ENCODE measurements at places on chromosomes 1 and 21. TPM values are rescaled to one million over a fixed set of nuclear protein-coding genes. Genes with fewer than 3 reads are reported as not detected.

SYT2 gene
- 0.39 TPM for polyA plus RNA-seq

- no peak for DNase-seq
These were observed 15.1 kb downstream of the BLACAT1 start for GRCh38 chr1:205440476-205441317.

- DNase-seq = no peak
These were observed 16.1 kb upstream of the AQP10 start for GRCh38 chr1:154304664-154305337.

DNA sequence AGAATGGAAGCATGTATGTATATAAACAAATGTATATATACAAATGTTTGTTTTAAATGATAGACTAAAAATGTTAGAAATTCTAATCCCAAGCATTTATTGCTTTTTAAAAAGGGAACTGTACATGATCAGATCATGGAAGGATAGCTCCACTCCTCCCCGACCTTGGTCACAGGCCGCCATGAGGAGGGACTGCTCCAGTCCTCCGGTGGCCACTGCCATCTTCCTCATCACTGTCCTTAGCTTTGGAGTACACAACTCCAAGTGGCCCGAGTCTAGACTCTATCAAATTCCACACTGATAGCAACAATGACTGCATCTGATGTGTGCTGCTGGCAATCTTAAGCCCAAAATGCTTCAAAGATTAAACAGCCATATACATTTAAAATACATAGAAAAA is 9.7 kb downstream of the SYF2 start:
- no peak for DNase-seq
